ENCODE measurements at places on chromosomes 3 and 15. TPM values are rescaled to one million over a fixed set of nuclear protein-coding genes. Genes with fewer than 3 reads are reported as not detected.
A peak's percentile ranks its signal among the peaks of the same experiment; 100 is the strongest.

DNA sequence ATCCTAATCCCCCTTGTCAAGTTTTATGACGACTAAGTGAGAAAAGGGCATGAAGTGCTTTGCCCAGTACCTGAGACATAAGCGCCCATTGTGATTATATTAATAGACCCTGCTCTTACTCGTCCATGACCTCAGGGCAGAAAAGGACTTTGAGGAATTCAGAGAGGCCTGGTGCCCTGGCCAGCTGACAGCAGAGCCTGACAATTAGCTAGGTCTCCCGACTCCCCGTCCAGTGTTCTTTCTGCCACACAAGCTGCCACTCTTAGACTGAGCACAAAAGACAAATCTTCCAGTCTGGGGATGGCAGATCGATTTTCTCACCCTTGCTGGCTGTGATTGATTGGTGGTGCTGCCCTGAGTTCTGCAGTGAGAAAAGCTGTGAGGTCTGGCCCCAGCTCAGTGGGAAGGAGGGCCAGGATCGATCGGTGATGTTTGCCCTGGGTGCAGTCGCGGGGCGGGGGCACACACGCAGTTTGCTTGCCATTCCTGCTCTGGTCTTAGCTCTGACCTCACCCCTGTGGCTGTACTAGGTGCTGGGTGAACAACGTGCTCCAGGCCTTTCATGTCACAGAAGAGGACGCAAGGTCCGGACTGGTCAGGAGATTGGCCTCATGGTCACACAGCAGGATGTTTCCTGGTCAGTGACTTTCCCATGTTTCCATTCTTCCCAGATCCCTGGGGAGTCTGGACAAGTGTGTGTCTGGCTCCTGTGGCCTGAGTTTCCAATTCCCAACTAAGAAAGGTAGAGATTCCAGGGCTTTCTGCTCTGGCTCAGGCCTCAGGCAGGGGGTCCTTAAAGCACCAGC is 67.4 kb upstream of the TLE3 start:
- no peak for DNase-seq

- DNase-seq: no peak
These were observed 34.7 kb downstream of the ZNF445 start for GRCh38 chr3:44442596-44443309.

DNA sequence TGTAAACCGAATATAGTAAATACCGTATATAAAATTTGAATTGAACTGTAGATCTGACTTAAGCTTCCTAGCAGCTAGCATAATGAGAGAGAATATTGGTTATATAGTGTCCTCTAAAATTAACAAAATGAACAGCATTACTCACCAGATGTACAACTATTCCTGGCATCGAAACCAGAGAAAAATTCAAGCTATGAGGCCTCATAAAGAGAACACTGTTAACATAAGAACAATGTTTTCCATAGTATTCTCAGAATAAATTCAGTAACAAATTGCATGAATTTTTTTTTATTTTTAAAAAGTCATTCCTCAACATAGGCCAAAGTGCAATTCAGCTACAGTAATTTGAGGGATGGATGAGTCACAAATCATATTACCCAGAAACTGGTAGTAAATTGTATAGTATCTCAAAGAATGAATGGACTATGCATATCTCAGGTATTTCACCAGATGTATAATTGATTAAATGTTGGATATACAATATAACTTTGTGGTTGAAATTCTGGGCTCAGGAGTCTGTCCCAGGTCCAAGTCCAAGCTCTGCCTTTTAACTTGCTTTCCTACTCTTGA is 5.0 kb downstream of the TMEM207 start:
- no peak for DNase-seq

Gene SV2B
- total RNA-seq: not detected

Gene PLEKHO2
- total RNA-seq: 18.9 TPM

DNA sequence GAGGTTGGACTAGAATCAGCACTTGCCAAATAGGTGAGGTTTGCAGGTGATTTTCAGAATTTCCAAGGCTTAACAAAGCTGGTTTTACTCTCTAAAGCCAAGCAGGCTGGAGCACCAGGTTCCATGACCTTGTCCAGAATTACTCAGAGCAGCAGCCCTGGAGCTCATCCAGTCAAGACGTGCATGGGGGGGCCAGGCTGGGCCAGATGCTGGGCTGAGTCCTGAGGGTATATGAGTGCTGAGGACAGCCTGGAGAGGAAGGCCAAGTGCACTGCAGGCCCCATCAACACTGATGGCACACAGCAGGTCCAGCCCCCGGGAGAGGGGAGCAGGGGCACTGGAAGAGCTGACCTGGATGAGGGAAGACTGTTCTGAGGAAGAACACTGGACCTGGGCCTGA is 3.0 kb upstream of the TXNRD3 start:
- no peak for DNase-seq

DNA sequence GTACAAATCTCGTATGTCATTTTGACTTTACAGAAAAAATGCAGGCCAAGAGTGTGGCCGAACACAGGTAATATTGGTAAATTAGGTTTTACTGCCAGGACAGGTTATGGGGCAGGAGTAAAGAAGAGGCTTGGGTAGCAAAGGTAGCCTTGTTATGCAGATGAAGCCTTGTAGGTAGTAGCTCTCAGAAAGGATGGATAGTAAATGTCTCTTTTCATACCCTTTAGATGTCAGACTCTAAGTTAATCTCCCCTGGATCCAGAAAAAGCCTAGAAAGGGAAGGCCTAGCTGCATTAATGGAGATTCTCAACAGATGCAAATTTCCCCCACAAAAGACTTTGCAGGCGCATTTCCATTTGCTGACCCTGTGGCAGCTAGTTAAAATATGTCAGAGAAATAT is 1445.1 kb upstream of the CADM2 start:
- no peak for DNase-seq

GRCh38 chr15:65981837-65982626 is 112.7 kb downstream of the RAB11A start:
- DNase-seq: peak; percentile 45

- DNase-seq: no peak
These were observed 44.0 kb downstream of the SYNM start for GRCh38 chr15:99148851-99149276.

- DNase-seq: no peak
These were observed 116.7 kb upstream of the LPP start for GRCh38 chr3:188037195-188037718.

Data from neural crest cell (in vitro differentiated cells).